Stimulated activated CD8-positive, alpha-beta memory T cell treated with anti-CD3 and anti-CD28 coated beads, Interleukin-7, amount 100 ng/mL, for 4 hours (primary cell): ENCODE measurements at places on chromosomes 6 and 20.

GRCh38 chr6:65908065-65908464, 201.0 kb upstream of the EYS start:
- no peak for DNase-seq

- DNase-seq: peak; percentile 17
These were observed 70.3 kb downstream of the SCAND1 start for GRCh38 chr20:35883778-35884540.

DNA sequence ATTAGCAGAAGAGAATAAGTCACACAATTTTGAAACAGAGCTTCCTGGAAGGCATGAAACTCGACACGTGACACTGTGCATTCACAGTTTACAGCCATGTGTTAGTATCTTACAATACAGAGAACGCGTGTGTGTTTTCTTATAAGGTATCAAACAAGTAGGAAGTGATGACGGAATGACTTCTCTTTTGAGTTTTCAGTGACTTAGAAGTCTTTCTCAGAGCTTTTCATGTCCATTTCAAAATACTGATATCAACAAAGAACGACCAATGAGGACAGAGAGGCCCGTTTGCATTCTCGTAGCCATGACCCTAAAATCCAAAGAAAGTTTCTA, 36.6 kb upstream of the DUSP22 start:
- no peak for DNase-seq

DNA sequence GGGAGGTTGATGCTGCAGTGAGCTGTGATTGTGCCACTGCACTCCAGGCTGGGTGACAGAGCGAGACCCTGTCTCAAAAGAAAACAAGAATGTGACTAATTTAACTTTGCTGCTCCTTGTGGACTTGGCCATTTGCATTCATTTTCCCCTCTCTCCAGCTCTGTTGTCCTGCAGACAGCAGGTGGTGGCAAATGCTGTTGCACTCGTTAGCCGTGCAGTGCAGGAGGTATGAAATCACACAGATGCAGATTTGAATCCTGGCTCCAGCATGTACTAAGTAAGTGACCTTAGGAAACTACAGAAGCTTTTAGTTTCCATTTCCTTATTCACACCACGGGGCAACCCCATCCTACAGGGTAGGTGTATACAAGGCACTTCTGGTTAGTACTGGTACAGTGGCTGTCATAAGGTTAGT, 9.6 kb upstream of the BEND3 start:
- DNase-seq: no peak

DNA sequence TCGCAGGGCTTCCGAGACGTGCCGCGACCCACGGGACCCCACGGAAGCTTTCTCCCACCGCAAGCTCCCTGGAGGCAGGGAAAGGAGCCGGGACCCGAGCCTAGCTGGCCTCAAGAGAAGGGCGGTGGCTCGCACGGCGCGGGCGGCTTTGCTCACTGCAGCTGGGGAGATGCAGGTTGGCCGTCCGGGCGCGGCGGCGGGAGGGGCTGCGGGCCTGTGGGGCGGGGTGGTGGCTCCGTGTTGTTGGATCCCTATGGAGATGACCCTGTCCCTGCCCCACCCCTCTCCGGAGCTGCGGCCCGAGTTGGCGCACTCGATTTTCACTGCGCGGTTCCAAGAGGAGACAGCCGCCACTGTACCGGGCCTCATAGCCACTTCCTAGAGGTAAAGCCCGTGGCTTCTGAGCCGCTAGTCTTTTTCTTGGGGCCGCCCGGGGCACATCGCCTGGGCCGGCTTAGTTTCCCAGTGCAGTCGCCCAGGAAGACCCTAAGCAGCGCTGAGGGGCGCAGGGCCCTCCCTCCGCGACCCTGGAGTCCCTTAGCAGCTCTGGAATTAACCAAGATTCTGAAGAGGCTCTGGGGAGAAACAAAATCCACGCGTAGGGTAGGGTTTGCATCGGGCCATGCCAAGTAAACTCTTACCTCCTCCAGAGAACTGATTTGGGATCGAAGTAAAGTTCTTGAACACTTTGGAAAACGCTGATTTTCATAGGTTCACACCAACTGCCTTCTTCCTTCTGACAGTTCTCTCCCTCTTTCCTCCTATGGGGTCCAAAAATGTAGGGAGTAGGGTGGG, at the start of gene ECT2L:
TSS of gene ECT2L (plus strand) at position 279 of the 795 bp plus-strand sequence. CDS start 17,188 bp downstream, outside the sequence.
- no peak for DNase-seq

- no peak for DNase-seq
These were observed 51.9 kb downstream of the PYGB start for GRCh38 chr20:25299806-25300205.

GRCh38 chr6:25431975-25432307, 152.8 kb downstream of the CARMIL1 start:
- DNase-seq: no peak

DNA sequence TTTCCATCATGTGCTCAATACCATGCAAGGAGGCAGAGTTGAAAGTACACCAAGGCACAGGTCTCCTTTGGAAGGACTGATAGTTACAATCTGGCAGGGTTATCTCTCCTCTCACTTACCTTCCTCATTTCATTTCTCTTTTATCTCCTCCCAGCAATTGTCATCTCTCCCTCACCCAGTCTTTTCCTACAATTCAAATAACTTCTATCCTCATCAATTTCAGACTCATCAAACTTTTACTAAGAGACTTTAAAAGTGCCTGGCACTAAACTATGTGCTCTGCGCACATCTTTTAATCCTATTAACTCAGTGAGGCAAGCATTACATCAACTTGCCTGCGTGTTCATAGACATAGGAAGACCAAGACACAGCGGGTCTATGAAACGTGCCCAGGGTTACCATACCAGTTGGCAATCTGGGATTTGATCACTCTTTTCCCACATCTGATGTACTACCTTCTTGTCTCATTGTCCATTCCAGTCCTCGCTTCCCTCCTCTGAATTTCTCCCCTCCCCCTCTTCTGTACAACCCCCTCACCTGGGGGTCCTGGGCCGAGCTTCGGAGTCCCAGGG, 1.2 kb downstream of the VARS1 start:
- DNase-seq: no peak

DNA sequence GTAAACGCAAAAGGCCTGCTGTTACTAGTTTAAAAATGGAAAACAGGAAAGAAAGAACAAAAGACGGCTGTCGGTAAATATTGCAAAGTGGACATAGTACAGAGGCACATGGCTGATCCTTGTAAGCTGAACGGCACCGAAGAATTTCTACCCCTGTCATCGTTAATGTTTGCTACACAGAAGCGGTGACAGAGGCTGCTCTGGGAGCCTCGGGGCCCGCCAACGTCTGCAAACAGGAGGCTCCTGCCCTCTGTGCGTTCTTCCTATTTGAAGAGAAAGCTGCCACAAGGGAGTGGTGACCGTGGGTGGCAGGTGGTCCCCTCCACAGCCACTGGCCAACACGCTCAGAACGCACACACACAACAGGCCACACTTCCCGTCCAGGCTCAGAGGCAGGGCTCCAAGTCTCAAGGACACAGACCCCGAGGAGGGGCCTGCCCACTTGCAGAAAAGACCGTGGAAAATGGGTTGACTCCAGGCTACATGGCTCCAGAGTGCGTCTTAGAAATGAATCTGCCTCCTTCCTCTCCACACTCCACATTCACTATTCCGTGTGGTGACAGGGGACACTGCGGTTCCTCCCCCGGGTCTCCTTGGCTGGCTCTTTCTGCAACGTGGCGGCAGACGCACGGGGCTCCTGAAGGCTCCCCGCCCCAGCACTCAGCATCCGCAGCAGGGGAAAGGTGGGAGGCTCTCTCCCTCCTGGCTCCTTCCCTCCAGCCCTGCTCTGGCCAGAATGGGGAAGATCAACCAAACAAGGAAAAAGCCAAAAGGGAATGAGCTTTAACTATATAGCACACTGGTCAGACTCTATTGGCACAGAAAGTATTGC, 64.5 kb downstream of the GMPR start:
- DNase-seq: no peak

- no peak for DNase-seq
These were observed 383.4 kb downstream of the GRIK2 start for GRCh38 chr6:101776919-101777350.

- no peak for DNase-seq
These were observed 22.9 kb downstream of the NT5E start for GRCh38 chr6:85472744-85473143.

GRCh38 chr6:90127595-90127994, 169.0 kb downstream of the BACH2 start:
- DNase-seq: no peak

DNA sequence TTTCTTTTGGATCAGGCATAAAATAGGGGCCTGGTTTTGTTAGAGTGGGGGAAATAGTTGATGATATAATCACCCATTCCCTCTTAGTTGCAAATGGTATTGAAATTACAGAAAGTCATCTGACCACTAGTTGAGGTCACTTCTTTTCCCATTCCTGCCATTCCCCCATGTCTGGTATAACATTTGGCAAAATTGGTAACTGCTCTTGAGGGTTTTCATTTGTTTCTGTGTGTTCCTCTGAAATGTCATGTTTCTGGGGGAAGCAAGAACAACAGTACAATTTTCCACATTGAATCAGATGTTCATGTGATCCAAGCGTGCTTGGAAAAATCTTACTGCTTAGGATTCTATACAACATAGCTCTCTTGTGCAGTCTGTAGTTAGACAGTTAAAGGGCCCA, 7.3 kb downstream of the AIG1 start:
- no peak for DNase-seq

- DNase-seq: no peak
These were observed 72.0 kb upstream of the B3GAT2 start for GRCh38 chr6:71028877-71029252.

DNA sequence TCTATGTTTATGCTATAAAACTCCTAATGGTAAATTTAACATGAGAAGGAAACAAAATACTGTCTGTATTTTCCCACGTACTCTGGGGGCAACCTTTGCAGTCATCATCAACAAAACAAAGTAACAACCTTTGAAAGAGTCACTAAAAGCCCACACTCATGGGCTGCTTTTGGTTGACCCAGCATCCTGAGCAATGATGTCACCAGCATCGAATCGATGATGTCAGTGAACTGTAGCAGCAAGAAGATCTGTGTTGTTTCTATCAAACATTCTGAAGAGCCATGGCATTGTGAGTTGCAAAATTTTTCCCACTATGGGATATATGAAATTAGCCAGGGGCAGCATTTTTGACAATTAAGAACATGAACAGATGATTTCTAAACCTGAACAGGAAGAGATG, 300.1 kb downstream of the HIVEP2 start:
- DNase-seq: no peak

DNA sequence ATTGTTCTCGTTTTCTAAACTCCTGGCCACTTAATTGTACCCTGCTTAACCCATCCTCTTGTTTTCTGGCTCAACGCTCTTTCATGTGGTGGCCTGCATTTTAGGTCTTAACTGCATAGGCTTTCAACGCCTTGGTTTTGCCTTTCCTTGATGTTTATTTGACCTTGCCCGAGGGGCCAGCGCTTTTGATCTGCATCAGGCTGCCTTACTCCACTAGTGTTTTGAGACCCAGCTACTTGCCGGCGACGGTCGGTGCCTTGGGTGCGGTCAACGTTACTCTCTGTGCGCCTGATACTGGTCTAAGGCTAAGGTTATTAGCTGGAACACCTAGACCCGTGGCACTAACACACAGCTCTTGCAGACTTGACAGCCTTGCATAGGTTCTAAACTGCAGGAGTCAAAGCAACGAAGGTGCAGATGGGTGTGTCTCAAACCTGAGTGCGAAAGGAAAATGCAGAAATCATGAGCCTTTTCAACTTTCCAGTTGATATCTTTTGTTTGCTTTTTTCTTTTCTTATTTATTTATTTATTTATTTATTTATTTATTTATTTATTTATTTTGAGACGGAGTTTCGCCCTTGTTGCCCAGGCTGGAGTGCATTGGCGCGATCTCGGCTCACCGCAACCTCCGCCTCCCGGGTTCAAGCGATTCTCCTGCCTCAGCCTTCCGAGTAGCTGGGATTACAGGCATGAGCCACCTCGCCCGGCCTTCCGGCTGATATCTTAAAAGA, 138.8 kb downstream of the HFE start:
- no peak for DNase-seq

DNA sequence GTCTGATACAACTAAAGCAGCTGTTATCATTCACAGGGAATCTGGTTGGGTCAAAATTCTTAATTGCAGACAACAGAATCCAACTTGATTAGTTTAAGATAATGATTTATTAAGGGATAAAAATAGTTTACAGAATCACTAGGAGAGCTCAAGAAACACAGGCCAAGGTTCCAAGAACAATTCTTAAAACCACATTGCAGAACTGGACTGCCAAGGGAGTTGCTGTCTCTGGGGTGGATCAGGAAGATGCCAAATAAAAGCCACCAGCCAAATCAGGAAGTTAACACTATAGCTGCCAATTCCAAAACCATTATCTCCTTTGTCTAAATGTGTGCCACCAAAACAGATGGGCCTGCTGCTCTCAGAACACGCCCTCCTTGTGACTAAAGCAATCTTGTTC, 53.7 kb downstream of the NUDT3 start:
- no peak for DNase-seq

DNA sequence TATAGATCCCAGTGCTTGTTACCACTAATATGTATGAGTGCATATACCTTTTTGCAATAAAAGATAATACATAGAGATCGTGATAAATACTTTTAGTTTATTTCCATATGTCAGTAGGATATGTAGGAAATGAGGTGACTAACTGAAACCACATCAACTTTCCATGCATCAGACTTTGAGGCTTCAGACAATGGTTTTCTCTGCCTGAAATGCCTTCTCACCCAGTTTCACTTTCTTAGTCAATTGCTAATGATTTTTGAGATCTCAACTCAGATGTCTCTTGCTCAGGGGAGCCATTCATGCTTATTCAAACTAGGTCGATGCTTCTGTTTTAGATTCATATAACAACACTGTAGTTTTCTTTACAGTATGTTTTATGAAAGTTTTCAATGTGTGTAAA, 626.6 kb upstream of the ADGRB3 start:
- no peak for DNase-seq

- DNase-seq: no peak
These were observed 97.8 kb downstream of the OTOR start for GRCh38 chr20:16846006-16846405.

DNA sequence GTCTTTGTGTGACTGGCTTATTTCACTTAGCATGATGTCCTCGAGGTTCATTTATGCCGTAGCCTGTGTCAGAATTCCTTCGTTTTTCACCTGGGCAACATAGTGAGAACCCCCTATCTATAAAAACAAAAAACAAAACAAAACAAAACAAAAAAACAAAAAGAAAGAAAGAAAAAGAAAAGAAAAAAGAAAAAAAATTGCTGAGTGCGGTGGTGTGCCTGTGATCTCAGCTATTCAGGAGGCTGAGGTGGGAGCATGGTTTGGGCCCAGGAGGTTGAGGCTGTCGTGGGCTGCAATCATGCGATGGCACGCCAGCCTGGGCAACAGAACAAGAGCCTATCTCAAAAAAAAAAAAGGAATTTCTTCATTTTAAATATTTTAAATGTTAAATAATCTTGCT, 38.4 kb downstream of the VEGFA start:
- no peak for DNase-seq
